Activated T-cell treated with anti-CD3 and anti-CD28 coated beads for 24 hours (primary cell): ENCODE measurements at places on chromosomes 7 and 10.

DNA sequence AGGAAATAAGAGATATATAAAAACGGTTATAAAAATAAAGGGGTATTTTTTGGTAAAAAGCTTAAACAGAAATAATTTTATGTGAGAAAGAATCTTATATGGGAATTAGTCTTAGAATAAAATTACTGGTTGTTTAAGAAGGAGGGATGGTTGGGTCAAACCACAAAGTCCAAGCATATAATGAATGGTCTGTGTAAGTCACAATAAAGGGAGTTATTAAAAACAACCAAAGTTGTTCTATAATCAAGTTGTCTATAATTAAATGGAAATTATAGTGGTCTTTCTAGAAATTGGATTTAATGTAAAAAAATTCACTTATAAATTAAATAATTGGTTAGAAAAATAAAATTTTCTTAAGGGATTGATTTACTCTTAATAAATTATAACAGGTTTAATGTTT is 304.8 kb downstream of the POM121L12 start:
- DNase-seq, result no peak

DNA sequence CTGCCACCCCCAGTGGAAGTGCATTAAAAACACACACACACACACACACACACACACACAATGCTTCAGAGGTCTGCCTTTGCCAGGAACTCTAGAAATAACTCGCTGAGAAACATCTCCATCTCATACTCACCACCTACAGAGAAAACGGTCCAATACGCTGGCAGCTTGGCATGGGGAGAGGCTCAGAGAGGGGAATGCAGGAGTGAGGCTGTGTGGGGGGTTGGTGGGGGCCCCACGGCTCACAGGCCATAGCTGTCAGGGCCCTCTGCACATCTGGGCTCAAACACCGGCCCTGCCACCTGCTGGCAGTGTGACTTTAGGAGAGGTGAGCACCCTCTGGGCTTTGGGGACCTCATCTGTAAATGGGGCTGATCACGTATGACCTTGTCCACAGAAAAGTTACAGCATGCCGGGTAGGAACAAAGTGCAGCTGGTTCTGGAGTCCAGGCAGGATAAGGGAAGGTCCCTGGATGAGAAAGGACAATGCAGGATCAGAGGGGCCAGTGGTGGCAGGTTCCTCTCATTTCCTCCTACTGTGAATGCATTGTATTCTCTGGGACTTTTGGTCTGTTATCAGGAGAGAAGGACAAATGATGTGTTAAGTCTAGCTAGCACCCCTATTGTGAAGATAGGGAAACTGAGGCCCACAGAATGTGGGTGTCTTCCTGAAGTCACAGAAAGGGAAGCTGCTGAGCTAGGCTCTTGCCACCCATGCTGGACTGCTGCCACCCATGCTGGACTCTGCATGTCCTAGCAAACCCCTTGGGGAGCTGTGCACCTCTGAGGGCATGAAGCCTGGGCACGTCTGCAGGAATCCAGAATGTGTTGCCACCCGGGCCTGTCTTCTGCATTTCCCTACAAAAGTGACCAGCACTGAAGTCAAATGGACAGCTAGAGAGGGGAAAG is 404.6 kb downstream of the RPS24 start:
- DNase-seq, result no peak

DNA sequence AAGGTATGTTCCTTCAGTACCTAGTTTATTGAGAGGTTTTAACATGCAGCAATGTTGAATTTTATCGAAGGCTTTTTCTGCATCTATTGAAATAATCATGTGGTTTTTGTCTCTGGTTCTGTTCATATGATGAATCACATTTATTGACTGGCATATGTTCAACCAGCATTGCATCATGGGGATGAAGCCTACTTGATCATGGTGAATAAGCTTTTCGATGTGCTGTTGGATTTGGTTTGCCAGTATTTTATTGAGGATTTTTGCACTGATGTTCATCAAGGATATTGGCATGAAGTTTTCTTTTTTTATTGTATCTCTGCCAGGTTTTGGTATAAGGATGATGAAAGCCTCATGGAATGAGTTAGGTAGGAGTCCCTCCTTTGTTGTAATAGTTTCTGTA is 204.0 kb upstream of the GNAI1 start:
- DNase-seq, result no peak

DNA sequence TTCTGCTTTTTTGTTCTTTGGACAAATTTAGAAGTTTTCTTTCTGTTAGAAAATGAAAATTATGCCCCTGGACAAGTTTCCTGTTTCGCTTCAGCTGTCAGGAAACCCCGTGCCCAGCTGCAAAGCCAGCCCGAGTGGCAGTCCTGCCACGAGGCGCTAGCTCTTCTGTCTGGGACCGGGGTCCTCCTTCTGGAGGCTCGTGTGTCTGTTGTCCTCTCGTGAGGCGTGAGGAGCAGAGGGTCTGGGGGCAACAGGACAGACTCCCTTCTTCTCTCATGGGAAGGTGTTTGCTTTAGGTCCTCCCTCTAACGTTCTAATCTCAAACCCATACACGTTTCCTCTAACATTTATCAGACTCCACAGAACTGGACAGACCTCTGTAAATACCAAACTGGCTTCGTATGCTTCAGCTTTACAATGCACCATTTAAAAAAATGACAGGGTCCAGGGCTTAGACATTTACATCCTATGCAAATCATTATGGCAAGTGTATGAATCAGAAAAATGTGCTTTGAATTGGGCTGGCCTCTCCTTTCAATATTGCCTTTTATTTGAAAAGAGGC is 184.5 kb upstream of the SHH start:
- DNase-seq, result no peak

DNA sequence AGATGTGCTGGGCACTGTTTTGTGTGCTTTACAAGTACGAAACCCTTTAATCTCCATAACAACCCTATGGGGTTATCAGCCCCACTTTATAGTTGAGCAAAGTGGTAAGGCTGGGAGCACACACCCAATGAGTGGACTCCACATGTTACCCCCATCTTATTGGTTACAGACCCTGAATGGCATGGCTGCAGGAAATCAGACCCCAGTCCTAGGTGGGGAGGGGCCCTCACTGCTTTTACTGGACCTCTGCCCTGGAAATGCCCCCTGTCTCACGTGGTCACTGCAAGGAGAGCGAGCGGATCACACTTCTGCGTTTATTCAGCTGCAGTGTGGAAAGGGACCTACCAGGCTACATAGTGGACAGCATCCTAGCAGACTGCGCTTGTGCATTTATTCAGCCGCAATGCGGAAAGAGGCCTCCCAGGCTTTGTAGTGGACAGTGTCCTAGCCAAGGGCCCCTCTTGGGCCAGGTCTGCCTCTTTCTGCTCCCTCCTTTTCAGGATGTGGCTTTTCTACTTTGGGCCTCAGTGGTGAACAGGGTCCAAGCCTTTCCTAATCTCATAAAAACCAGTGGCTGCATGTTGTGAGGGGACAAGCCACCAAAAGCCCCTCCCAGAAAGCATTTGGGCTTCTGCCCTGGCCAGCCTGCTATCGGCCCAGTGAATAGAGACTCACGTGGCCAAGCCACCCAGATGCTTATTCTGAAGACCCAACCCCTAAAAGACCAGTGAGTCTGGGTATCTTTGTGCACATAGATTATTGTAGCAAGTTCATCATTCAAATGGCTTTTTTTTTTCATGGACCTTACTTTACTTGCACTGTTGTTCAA is 405.7 kb upstream of the RNF32 start:
- no peak for DNase-seq

DNA sequence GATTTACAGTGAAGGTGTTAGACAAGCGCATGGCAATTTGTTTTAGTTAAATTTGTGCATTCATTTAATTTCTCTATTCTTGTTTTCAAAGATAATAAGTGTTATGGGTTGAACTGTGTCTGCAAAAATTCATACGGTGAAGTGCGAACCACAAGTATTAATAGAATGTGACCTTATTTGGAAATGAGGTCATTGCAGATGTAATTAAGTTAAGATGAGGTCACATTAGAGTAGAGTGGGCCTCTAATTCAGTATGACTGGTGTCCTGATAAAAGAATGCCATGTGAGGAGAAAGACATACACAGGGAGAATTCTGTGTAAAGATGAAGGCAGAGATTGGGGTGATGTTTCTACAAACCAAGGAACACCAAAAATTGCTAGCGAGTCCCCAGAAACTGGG is 158.8 kb upstream of the SEMA3E start:
- no peak for DNase-seq

DNA sequence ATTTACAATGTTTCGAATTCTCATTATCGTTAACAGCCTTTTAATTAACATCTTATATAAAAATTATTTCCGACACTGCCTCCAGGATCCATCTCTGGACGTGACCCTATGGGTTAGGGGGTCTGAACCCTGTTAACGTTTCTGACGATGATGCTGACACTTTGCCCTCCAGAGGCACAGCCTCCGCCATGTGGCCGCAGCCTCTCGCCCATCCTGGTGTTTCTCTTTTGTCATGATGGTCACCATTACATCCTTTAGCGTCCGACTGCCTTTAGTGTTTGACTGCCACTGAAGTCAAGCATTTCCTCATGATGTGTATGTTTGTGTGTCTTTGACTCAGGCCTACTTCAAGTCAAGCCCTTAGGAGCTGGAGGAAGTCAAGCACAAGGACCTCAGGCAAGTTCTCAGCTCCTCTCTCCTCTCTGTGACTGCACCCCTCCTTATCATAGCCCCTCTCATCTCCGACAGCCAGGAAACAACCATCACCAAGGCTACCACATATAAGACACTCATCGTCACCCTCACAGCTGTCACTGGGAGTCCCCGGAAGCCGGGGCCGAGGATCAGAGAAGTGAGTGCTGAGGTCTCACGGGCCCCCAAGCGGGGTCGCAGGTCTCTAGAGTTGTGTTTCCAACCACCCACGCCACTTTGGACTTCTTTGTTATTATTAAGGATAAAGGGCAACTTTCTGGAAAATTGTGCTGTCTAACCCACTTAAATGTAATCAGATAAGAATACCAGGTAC is 96.1 kb upstream of the PPP2R2D start:
- no peak for DNase-seq

DNA sequence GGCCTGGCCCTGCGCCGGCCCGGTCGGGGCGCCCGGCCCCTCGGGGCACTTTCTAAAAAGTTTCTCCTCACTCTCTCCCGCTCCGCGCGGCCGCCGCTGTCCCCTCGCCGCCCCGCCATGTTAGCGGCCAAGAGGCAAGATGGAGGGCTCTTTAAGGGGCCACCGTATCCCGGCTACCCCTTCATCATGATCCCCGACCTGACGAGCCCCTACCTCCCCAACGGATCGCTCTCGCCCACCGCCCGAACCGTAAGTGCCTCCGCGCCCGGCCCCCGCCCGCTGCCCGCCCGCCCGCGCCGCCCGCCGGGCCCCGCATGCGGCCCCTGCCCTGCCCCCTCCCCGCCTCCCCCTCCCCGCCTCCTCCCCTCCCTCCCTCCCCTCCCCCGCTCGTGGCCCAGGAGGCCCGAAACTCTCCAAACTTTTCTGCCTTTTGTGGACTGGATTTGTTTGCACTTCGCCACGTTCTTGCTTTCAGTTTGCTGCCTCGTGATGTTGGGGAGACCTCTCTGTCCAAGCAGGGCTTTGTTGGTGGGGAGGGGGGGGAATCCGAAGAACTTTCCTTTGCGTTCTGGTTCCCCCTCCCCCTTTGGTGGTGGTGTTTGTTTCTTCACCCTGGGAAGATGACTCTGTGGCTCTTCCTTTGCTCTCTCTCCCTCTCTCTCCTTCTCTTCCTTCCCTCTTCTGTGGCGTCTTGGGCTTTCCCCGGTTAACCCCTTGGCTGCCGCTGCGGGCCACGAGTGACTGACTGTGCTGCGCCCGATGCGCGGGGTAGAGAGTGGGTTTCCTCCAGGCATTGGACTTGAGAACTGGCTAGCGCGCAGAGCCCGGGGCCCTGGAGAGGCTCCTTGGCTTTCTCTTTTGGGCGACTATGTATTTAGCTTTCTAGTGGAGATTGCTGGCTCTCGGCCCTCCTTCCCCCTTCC is 1.6 kb downstream of the TCF7L2 start:
- peak; percentile 23 for DNase-seq

- DNase-seq, result no peak
Measured at GRCh38 chr10:73892310-73893030, 18.1 kb upstream of the CAMK2G start.

- no peak for DNase-seq
Measured at GRCh38 chr10:68721673-68722335, 765 bp downstream of the CCAR1 start.

DNA sequence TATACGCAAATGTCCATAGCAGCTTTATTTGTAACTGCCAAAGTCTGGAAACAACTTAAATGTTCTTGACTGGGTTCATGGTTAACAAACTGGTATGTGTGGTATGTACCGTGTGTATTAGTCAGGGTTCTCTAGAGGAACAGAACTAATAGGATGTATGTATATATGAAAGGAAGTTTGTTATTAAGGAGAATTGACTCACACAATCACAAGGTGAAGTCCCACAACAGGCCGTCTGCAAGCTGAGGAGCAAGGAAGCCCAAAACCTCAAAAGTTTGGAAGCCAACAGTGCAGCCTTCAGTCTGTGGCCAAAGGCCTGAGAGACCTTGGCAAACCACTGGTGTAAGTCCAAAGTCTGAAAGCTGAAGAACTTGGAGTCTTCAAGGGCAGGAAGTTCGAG is 66.8 kb downstream of the TMEM168 start:
- DNase-seq, result no peak

DNA sequence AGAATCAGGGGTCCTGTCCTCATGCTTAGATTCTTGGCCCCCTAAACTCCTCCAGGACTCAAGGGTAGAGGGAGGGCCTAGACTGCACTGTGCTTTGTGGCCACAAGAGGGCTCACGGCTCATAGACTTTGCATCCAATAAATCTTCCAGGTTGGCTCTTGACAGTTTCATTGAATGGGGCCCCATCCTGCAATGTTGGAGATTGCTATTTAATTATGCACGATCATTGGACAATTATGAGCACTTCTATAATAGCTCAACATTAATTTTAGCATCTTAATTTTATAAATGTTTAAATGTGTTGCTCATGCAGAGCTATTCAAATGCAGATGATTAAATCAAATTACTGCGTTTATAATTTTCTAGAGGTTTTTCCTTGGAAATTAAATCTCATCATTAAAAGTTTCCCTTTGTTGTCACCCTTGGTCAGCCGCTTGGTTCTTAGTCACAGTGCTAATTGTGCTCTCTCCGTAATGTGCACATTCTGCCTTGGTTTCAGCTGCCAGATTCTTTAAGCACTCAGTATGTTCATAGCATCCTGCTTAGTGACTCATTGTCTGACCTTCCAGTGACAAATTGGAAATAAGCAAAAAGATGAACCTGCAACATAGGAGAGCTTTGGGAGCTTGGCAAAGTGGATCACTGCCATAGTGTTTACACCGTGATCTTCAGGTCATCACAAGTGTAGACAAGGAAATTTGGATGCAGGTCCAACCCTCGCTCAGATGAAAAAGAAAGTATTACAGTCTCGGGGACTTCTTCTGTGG is 33.4 kb upstream of the PLPP4 start:
- no peak for DNase-seq

DNA sequence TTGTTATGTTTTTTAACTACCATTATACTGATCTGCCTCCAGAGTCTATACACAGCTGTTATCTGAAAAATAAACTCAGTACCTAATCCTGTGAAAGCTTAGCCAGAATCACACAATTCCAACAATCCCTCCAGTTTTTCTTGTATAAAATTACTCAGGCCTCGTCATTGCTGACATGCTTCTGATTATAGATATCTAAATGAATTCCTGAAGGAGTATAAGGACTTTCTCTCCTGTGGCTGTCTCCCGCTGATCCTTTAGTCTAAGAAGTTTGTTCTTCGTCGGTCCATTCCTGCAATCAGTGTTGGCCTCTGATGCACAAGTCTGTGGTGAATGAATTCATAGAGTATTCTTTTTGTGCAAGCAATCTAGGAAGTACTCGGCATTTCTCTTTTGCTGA is 288.9 kb upstream of the SEMA3C start:
- DNase-seq, result no peak

GRCh38 chr7:26949319-26949718 is 84.9 kb upstream of the SKAP2 start:
- no peak for DNase-seq
